ENCODE measurements at places on chromosomes 16 and 17.

DNA sequence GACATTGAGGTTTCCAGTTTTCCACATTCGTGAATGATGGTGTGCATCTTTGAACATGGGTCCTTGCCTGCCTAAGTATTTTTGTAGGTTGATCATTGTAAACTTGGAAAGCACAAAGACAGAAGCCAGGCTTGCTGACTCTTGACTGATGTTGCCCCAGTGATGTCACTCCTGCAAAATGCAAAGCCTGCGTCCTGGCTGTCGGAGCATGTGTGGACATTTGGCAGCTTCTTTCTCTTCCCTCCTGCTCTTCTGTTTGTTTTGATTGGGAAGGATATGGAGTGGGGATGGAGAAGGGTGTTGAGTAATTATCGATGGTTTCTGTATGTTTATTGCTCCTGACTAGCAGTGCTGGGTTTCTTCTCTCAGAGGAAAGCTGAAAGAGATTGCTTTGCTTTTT lies 3.2 kb downstream of the NDE1 start:
- DNase-seq = no peak

DNA sequence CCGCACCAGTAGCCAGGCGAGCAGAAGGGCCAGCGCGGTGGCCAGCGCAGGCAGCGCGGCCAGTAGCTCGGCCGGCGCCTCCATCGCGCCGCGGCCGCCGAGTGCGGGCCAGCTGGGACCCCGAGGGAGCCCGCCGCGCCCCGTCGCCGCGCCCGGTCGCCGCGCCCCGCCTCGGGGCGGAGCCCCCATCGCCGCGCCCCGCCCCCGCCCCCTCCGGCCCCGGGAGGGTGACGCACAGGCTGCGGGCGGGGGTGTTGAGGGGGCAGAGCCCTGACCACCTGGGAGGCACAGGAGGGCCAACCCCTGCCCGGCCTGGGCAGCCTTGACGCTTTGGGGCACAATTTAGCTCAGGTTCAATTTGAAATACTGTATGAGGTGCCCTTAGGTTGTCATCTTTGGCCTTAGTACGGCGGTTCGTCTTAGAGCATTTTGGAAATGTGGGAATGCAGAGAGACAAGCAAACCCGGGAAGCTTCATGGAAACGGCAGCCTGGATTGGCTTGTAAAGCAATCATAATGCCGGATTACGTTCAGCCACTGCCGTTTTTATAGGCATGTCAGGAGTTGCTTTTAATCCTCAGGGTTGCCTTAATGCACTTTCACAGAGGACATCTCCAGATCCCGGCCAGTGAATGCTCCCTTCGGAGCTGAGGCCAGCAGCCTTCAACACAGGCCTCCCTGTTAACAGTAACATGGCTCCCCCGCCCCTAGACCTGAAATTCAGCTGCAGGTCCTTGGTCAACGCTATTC lies at the start of gene MXRA7:
TSS of gene MXRA7 (minus strand) at position 103 of the 749 bp plus-strand sequence. CDS start at position 84, 19 bp downstream.
- peak; percentile 35 for DNase-seq

- DNase-seq = no peak
Observed at GRCh38 chr17:30450125-30451027, 26.8 kb upstream of the GOSR1 start.

DNA sequence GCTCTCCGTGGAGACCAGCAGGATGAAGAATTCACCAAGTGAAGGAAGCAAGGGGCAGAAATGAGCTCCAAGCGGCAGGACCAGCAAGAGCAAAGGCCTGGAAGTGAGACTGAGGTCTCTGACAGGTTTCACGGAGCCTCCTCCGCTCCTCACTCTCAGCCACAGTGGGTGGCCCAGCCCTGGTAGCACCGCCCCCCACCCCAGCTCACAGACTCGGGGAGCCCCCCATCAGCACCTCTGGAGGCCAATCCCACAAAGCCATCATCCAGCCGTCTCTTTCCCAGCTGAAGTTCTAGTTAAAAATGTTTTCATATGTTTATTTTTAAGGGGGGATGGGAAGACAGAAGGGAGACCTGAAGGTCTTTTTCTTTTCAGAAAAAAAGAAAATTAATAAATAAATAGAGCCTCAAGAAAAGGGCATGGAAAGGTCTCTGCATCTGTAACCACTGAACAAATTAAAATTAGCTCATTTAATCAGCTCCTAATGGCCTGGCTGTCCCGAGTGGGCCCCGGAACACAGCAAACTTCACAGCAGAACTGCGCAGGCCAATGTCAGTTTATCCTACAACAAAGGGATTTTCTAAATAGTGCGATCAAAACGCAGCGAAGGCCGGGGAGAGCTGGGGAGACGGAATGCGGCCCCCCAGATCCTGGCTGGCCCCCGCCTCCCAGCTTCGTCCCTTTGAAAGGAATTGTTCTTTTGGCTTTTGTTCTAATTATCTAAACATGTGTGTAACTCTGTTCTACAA lies 190.3 kb downstream of the ZNF423 start:
- DNase-seq = no peak

GRCh38 chr17:1707107-1707506 lies 3.1 kb downstream of the TLCD2 start:
- DNase-seq = no peak

GRCh38 chr17:16091773-16092172 lies 92.1 kb downstream of the TTC19 start:
- DNase-seq = no peak

DNA sequence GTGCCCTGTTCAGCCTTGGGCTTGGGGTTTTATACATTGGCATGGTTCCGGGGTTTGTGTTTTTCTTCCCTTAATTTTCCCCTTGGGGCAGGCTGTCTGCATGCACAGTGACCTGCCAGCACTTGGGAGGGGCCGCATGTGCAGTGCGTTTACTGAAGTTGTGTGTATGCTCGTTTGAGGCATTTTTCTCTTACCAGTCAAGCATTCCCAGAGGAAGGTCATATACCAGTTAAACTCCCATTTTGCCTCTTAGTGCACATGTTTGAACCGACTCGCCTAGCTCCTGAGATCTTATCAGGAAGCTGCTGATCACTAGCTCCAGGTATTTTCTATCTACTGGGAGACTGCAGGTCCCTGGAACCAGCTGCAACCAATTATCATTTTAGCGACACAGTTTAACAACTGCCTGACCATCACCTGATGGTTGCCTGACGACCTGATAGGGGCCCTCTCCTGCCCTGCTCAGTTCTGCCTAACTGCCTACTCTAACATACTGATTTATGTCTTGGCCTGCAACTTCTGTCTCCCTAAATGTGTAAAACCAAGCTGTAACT lies 51.4 kb downstream of the MFSD11 start:
- no peak for DNase-seq

DNA sequence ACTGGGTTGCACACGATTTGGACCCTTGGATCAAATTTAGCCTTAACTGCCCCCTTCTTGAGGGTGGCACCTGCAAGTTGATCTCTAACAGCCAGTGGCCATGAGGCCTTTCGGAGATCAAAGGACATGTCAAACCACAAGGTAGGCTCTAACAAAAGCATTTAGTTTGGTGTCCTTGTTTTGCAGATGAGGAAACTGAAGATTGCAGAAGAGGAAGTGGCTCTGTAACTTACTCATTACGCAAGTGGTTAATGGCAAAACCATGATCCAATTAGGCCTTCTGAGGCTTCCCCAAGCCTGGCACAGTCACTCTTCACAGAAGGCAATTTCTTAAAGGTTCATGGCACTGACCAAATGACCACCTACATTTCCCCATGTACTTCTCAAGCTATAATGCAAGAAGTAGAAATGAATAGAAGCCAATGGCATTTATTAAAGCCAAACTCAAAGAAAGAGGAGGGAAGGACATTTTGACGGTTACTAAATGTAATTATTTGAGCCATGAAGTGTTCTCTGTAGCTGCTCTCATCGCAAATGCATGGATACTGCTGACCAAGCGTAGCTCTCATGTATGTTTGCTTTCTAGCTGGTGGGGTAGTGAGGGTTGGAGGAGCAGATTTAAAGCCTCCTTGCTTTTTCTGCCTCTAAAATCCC lies 32.8 kb upstream of the ABCC12 start:
- DNase-seq = no peak

DNA sequence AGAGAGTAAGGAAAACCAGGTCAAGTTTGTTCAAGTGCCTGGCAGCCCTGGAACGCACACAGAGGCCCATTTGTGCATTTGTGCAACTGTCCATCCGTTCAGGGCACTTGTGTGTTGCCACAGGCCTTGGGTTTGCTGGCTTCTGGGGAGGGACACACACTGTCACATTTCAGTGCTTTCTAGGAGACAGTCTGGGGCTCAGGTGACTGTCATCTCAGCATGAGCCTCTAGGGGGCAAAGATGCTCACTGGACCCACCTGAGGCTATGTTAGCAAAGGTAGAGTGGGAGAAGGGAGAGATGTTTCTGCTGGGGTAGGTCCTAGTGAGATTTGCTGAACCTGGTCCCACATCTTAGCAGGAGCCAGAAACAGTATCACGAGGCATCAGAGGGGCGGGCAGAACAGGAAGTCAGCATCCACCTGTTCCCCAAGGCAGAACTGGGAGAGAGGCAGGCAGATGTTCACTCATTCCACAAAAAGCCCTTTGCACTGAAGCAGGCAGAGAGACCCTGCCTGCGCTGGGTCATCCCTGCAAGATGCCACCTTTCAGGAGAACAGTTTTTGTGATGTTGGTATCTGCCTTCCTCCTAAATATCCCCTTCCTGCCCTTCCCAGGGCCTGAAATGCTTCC lies 48.5 kb downstream of the RAI1 start:
- DNase-seq = peak; percentile 20

- DNase-seq = no peak
Observed at GRCh38 chr17:6578491-6578890, 22.1 kb upstream of the PITPNM3 start.

- no peak for DNase-seq
Observed at GRCh38 chr16:22897184-22897583, 83.2 kb downstream of the HS3ST2 start.

GRCh38 chr17:44287651-44288050 lies 19.7 kb upstream of the SLC4A1 start:
- DNase-seq = no peak

- no peak for DNase-seq
Observed at GRCh38 chr17:75546181-75546580, 20.7 kb downstream of the LLGL2 start.

DNA sequence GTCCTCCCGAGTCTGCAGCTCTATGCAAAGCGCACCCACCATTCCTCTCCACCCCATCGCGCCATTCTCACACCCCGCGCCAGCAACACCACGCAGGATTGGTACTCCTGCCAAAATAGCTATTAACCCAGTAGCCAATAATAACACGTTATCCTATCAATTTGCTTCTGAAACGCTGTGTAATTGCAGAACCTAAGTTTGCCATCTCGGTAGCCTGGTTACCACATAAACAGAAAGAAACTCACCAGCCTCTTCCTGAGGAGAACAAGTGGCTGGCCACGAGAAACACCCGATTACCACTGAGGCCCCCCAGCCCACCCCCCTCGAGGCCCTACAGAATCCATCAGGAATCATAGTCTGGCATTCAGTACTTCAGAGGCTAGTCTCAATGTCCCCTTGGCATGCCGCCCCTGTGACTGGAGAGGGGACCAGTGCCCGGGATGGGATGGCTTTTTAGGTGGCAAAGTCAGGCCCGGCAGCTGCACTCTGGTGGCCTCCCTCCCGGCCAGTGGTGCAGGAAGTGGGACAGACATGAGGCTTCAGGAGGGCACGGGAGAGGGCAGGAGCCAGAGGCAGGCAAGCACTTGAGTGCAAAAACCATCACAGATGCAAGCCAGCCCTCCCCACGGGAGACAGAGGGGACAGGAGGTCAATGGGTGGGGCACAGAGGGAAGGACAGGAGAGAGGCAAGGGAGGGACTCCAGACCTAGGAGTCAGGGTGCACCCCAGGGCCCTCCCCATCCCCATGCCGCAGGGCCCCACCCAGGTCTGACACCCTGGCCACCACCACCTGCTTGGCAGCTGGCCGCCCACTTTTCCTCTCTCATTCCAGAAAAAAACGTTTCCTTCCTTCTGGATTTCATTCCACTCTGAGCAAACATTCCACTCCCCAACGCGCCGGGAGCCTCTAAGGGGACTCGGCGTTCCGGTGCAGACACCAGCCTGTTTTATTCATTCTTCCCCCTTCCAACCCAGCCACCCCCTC lies 192.5 kb downstream of the ZNF423 start:
- DNase-seq = no peak

All from stimulated activated CD8-positive, alpha-beta memory T cell treated with anti-CD3 and anti-CD28 coated beads, Interleukin-2, amount 100 ng/mL, for 1 hour (primary cell).